ENCODE measurements at places on chromosomes 5 and 9.

DNA sequence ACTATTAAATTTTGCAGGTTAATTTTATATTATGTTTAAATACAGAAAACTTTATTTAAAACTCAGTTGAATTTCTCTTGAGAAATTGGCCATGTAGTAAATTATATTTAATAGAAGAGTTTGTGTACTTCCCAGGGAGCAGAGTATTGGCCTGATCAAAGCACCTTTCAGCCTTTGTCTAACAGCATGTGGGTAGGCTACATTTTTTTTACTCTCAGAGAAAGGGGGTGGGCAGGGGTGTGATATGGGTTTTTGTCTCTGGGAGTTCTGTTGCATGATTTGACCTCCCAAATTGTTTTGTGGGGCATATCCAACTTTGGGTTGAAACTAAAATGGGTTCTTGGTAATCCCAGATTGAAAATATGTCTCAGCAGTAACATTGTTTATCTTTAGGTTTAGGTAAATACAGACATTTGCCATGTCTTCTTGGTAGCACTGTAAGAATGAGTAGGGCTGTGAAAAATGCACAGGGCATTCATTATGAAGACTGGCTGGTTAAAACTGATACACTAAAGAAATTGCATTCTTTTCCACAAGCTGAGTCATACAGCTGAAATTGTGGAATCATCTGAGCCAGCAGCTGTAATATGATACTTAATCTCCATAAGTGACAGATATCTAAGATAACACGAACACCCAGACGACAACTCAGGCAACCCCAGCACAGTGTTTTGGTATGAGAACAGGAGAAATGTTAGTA, 75.4 kb upstream of the CDKN2B start:
- no peak overlapping the region for H3K4me3 ChIP-seq
- H3K36me3 ChIP-seq, result peaks cover 4% of the 10 kb centered on the region
- H3K27me3 ChIP-seq, result no peaks in the 10 kb centered on the region
- peaks cover 13% of the 10 kb centered on the region for H3K4me1 ChIP-seq
- no peak overlapping the region for H3K27ac ChIP-seq
- no peak for DNase-seq

GRCh38 chr9:84138541-84138940, 157.9 kb downstream of the RMI1 start:
- H3K27ac ChIP-seq, result no peak overlapping the region
- peaks cover 9% of the 10 kb centered on the region for H3K4me1 ChIP-seq
- H3K27me3 ChIP-seq, result peaks cover 63% of the 10 kb centered on the region
- H3K4me3 ChIP-seq, result no peak overlapping the region
- H3K36me3 ChIP-seq, result no peaks in the 10 kb centered on the region

GRCh38 chr5:107436201-107436600, 234.5 kb downstream of the EFNA5 start:
- H3K4me3 ChIP-seq, result no peak overlapping the region
- no peaks in the 10 kb centered on the region for H3K4me1 ChIP-seq
- H3K27me3 ChIP-seq, result no peaks in the 10 kb centered on the region
- DNase-seq, result no peak

GRCh38 chr5:13331585-13331984, 612.9 kb downstream of the DNAH5 start:
- no peaks in the 10 kb centered on the region for H3K4me1 ChIP-seq
- no peaks in the 10 kb centered on the region for H3K27me3 ChIP-seq
- H3K4me3 ChIP-seq, result no peak overlapping the region
- no peak overlapping the region for H3K27ac ChIP-seq
- no peaks in the 10 kb centered on the region for H3K36me3 ChIP-seq

DNA sequence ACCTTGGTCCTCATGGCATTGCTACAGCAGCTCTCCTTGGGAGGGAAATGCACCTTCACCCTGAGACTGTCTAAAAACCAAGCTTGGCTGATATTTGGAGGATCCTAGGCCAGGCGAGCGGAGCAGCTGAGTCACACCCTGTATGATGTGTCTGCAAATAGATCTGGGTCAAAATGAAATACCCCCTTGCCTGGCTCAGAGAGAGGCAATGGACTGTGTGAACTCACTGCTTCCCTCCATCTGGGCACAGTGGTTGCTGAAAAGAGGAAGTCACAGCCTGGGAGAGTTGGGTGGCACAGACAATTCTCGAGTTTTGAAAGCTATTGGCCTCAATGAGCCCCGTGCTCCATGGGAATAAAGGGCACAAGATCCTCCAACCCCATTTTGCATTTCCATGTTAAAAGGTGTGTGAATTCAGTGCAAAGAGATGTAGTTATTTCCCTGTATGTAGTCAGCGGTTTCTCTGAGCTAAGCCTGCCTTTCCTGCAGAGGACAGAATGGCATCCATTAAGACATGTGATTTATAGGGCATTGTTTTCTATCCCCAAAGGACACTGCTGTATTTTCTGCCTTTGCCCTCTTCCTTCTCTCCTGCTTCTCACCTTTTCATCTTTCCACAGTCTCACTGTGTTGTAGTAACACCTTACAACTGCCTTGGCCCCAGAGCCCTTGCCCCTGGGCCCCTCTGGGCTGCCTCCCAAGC, 177.2 kb downstream of the GADD45G start:
- H3K27me3 ChIP-seq, result no peaks in the 10 kb centered on the region
- peak overlapping the region; percentile 88 for H3K27ac ChIP-seq
- DNase-seq, result peak; percentile 79
- H3K4me3 ChIP-seq, result peak overlapping the region; percentile 43

GRCh38 chr5:95241635-95242034, 43.3 kb downstream of the MCTP1 start:
- H3K27me3 ChIP-seq, result peaks cover 16% of the 10 kb centered on the region
- no peak overlapping the region for H3K27ac ChIP-seq
- no peaks in the 10 kb centered on the region for H3K36me3 ChIP-seq
- no peak overlapping the region for H3K4me3 ChIP-seq

DNA sequence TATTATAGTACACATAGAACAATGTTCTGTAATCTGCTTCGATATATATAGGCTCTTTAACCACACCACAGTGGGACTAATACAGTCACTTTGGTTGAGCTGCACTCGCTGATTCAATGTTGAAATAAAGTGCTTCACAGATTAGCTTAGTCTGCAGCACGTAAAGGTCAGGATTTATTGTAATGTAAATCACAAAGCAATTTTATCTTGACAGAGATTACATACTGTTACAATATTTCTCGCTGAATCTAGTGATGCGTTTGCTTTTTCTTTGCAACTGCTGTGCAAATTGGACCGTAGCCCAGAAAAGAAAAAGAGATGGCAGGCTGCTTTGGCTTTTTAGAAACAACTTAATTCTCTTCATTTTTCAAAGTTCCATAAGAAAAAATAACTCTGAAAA, 52.9 kb downstream of the CETN3 start:
- no peak for DNase-seq
- no peaks in the 10 kb centered on the region for H3K4me1 ChIP-seq
- H3K27me3 ChIP-seq, result peaks cover 19% of the 10 kb centered on the region

DNA sequence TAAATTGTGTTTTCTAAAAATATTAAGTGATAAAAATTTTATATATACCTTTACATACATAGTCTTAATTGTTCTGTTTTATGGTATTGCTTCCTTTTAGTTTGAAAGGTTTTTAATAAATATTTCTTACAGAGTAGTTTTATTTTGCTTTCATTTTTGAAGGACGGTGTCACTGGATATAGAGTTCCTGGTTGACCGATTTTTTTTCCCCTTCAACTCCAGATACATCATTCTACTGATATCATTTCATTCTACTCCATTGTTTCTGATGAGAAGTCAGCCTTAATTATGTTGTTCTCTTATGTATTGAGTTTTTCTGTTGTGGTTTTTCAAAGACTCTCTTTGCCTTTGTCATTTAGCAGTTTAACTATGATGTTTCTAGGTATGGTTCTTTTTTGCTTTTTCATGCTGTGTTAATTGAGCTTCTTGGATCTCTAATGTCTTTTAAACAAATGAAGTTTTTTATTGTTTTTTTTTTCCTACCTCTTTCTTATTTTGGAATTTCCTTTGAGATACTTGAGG, 30.4 kb downstream of the MTREX start:
- H3K36me3 ChIP-seq, result peaks cover 29% of the 10 kb centered on the region
- peak overlapping the region; percentile 39 for H3K4me3 ChIP-seq
- H3K27ac ChIP-seq, result peak overlapping the region; percentile 42
- no peak for DNase-seq
- peaks cover 26% of the 10 kb centered on the region for H3K4me1 ChIP-seq

GRCh38 chr5:83789371-83789770, 68.7 kb upstream of the HAPLN1 start:
- peaks cover 12% of the 10 kb centered on the region for H3K27me3 ChIP-seq
- DNase-seq, result no peak
- no peaks in the 10 kb centered on the region for H3K36me3 ChIP-seq
- no peak overlapping the region for H3K4me3 ChIP-seq
- no peak overlapping the region for H3K27ac ChIP-seq

DNA sequence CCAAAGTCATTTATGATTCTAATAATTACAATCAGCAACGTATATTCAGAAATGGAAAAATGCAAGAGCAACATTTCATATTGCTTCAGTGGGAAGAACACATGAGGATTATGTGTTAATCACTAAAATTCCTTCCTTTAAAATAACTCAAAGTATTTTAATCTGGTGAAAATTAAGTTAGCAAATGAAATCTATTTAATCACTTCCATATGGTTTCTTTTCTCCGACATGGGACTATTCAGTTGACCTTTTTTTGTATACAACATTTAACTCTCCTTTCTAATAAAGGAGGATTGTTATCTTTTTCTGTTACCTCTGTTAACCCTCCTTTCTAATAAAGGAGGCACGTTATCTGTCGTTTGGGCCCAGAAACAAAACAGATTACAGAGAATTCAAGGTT, 59.9 kb downstream of the HOMER1 start:
- no peak overlapping the region for H3K27ac ChIP-seq
- peaks cover 7% of the 10 kb centered on the region for H3K4me1 ChIP-seq
- DNase-seq, result no peak
- H3K27me3 ChIP-seq, result peaks cover 4% of the 10 kb centered on the region
- no peak overlapping the region for H3K4me3 ChIP-seq
- H3K36me3 ChIP-seq, result peaks cover 16% of the 10 kb centered on the region

DNA sequence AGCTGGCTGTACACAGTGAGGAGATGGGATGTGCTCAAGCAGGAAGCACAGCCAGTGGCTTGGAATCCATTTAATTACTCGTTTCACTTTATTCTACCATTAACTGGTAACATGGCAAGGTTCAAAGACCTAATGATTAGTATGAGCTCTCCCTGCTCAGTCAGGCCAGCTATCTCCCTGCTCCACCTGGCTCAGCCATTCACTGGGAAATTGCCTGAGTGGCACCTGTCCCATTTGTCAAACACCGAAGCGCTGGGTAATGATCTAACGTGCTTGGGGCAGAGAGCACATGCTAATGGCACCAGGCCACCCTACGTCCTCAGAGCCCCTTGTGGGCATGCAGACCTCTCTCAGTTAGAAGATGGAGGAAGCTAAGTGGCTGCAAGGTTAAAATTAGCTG, 162.2 kb downstream of the TTLL11 start:
- no peaks in the 10 kb centered on the region for H3K4me1 ChIP-seq
- H3K4me3 ChIP-seq, result no peak overlapping the region
- H3K36me3 ChIP-seq, result no peaks in the 10 kb centered on the region
- H3K27ac ChIP-seq, result no peak overlapping the region
- H3K27me3 ChIP-seq, result no peaks in the 10 kb centered on the region

DNA sequence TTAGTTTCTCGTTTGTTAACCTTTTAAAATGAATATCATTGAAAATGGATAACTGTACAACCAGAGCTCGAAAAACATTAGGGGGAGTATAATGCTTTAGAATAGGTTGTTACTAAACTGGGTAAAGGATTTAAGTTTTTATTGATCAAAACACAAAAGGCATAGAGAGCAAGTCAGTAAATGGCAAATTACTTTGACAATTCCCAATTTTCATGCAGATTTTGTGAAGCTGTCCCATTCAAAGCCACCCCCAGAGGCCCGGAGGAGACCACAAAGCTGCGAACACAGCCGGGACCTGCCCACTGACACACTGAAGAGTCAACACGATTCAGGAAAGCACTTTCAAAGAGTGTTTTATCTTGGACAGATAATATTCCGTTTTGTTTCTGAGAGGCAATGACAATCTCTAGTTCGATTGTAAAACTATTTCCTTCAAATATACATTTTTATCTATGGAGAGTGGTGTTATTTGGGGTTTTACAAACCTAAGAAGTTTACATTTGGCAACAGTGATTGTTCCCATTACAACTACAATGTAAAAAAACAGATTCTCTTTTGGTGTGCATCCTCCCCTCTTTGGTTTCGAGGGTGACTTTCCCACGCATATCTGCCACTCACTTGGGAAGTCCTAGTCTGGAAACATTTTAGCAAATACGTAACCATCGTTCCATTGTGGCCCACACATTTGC, 182.6 kb upstream of the TBCA start:
- no peaks in the 10 kb centered on the region for H3K36me3 ChIP-seq
- H3K27ac ChIP-seq, result no peak overlapping the region
- DNase-seq, result no peak

GRCh38 chr9:123724211-123724796, 205.6 kb downstream of the DENND1A start:
- no peak overlapping the region for H3K4me3 ChIP-seq
- no peaks in the 10 kb centered on the region for H3K27me3 ChIP-seq

GRCh38 chr9:32264170-32264864, 120.1 kb upstream of the ACO1 start:
- no peaks in the 10 kb centered on the region for H3K27me3 ChIP-seq
- no peak for DNase-seq
- no peaks in the 10 kb centered on the region for H3K4me1 ChIP-seq
- no peak overlapping the region for H3K4me3 ChIP-seq
- H3K27ac ChIP-seq, result no peak overlapping the region
- no peaks in the 10 kb centered on the region for H3K36me3 ChIP-seq

GRCh38 chr5:39426051-39426745, 1.4 kb upstream of the DAB2 start:
- H3K36me3 ChIP-seq, result peaks cover 2% of the 10 kb centered on the region
- DNase-seq, result no peak
- H3K27me3 ChIP-seq, result peaks cover 25% of the 10 kb centered on the region
- peaks cover 2% of the 10 kb centered on the region for H3K4me1 ChIP-seq
- no peak overlapping the region for H3K27ac ChIP-seq

- no peak overlapping the region for H3K4me3 ChIP-seq
- no peaks in the 10 kb centered on the region for H3K27me3 ChIP-seq
- H3K4me1 ChIP-seq, result no peaks in the 10 kb centered on the region
- DNase-seq, result no peak
Observed at GRCh38 chr5:98200726-98201541, 572.5 kb upstream of the RGMB start.

DNA sequence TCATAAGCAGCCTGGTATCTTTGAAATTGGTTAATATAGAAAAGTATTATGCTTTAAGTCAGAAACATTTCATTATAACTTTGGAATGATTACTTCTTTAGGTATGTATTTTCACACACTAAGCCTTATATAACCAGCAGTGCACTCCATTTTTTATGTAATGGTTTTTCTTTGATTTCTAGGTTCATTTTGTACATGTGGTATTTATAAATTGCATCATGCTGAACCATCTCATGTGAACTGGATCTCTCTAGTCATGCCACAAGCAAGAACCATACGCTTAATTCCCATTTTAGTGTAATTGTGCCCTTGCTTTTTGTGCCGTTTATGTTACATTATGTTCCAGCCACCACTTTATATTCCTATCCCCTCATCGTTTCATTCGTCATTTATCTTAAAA, 38.6 kb upstream of the SRP19 start:
- H3K4me1 ChIP-seq, result peaks cover 5% of the 10 kb centered on the region
- H3K4me3 ChIP-seq, result no peak overlapping the region
- no peak overlapping the region for H3K27ac ChIP-seq
- no peak for DNase-seq

Measured in stimulated activated naive B cell treated with anti-CD40 and anti-IgM and Interleukin-4, amounts not matched to agents 10 μg/mL and 1 μg/mL and 100 μg/mL, for 72 hours (primary cell).